Keratinocyte (primary cell): ENCODE measurements at places on chromosomes 5 and 9.

DNA sequence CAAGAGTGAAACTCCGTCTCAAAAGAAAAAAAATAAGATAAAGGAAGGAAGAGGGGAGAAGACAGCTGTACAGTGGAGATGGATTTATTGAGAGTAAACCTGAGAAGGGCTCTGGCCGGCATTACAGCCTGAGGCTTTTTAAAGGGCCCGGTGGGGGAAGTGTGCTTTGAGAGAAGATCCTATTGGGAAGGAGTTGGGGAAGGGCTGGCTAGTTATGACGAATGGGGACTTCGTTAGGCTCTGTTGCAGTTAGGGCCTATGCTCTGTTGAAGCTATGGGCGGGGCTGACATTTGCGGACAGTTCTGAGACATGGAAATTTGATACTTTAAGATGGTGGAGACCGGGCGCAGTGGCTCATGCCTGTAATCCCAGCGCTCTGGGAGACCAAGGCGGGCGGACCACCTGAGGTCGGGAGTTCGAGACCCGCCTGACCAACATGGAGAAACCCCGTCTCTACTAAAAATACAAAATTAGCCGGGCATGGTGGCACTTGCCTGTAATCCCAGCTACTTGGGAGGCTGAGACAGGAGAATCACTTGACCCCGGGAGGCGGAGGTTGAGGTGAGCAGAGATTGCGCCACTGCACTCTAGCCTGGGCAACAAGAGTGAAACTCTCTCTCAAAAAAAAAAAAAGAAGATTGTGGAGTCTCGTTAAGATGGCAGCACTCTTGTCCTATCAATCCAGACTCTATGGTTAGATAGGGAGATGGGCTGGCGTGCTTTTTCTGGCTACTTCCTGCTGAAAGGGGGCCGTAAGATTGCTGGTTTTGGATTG, 33.2 kb downstream of the C9orf50 start:
- DNase-seq = no peak

DNA sequence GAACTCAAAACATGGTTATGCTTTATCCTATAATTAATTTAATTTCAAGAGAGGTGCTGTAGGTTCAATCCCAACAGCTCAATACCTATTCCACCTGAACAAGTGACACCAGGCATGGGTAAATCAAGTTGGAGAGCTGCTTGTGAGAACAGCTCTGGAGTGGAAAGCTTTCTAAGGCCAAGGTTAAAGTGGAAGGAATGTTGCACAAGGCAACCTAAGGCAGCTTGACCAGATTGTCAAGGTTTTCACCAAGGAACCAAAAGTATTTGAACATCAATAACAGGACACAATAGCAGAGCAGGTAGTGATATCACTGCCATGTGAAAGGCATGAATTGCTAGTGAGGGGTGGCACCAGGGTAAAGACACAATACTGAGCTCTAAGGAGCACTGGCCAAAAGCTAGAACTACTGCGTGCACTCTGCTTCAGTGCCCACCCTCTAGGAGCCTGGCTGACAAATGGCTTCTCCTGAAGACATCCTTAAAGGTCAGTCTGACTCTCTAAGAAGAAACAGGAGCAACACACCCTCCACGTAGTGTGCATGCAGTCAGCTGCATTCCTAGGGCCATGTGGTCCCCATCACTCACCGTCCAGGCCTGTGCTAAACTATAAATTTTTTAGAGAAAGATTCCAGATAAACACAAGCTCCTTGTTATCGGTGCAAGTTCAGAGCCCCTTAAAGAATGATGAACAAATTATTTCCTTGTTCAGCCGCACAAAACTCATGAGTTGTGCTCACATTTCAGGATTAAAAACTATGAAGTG, 677.7 kb upstream of the KLF4 start:
- DNase-seq = no peak

DNA sequence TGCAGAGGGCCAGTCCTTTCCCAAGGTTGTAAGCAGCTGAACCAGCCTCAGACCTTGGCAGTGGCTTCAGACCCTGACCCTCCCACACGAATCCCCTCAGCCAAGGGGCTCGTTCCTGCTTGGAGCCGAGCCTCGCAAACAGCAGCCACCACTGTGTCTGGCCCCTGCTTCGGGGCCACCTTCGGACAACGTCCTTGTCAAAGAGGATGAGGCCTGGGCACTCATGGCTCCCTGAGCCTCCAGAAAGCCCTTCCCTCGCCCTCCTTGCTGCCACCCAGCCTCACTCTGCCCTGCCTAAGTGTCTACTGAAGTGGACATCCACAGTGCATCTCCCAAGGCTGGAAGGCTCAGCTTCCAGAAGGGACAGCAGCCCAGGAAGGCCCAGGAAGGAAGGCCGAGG, 161.7 kb downstream of the OLFM1 start:
- no peak for DNase-seq

DNA sequence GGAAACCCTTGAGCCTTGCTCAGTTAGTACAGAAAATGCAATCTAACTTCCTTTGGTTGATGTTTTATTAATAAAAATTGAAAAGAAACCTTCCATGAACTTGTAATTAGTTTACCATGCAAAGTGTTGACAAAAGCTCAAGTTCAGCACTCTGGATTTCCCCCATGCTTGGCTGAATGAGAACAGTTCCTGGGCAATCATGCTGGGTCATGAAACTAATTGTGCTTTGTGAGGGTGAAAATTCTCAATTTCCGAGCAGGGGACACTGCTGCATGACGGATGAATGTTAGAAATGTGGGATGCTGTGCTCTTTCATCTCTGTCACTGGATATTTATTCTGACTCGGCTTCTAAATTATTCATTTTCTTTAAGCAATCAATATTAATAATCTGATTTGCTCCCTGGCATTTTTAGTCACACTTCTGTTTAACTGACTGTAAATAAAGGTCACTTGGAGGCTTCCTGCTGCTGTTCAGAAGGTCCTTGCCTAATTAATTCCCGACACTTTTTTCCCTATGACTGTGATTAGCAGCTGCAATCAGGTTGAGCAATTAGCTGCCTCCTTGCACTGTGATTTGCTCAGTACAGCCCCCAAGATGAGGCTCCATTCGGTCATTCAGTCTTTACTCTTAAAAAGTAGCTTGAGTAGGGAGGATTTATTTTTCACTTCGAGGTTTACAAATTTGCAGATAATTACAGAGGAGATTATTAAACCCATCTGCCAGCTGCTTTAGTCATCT, 678.1 kb upstream of the ZNF608 start:
- no peak for DNase-seq

- no peak for DNase-seq
Observed at GRCh38 chr9:129609486-129610212, 11.3 kb downstream of the C9orf50 start.

GRCh38 chr9:673264-673965, 168.1 kb upstream of the DMRT1 start:
- DNase-seq = no peak

DNA sequence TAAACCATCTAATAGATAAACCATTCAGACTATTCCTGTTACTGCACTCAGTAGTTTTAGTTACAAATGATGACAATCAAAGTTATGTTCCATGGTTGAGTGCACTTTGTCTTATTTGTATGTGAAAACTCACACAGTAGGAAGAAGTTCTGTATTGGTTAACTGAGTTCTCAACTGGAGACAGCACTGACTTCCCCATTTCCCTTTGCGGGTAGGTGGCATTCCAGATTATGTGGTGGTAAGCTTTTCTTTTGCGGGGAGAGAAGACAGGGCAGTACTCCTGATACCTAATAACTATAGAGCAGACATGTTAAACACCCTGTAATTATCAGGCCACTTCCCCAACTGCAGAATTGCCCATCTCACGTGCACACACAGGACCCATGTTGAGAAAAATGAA, 24.4 kb downstream of the TARS1 start:
- no peak for DNase-seq

DNA sequence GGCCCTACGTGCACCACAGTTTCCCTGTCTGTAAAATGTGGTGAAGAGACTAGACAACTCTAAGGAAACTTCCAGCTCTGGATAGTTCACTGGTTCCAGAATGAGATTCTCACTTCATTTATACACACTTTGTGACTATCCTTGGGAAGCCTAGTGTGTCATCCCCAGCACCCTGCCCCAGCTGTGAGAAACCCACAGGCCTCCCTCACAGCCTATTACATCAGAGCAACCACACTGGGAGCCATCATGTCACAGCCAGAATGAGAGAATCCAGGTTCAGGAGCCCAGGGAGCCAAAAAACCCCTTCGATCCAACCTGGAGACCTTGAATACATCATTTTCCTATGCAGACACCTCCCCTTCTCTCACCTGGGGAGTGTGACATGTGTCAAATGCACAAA, 21.0 kb upstream of the HAND1 start:
- no peak for DNase-seq

GRCh38 chr5:639253-639530, 27.1 kb downstream of the CEP72 start:
- DNase-seq = no peak

GRCh38 chr5:95925939-95926338, 35.7 kb downstream of the ELL2 start:
- no peak for DNase-seq

DNA sequence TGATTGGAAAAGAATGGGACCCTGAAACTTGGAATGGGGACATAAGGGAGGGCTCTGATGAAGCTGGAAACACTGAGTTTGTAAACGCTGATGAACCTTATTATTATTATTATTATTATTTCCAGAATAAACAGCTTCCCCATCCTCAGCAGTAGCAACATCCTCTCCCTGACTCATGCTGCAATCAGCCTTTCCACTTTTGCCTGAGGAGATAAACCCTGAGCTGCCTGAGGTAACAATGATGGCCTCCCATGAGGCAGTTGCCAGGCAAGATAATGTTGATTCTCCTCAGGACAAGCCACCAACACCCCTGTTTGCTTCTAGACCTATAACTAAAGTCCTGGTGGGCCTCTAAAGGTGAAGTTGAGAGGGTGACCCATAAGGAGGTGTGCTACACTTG, 139.2 kb upstream of the ATP10B start:
- no peak for DNase-seq

DNA sequence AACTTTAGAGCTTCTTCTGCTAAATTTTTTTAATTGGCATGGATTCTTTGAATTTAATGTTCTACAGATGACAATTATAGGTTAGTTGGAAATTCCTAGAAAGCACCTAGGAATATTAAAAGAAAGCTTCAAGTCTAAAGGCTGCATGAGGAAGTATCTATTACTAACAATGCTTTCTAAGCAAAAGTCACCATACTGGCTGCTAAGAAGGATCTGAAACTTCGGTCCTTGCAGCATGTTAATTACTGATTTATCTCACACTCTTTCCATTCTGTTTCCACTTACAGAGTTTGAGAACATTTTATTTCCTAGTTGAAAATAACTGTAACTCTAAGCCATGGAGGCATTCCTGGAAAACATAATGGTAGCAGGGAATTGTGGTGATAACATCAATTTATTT, 8.4 kb downstream of the SEMA6A start:
- DNase-seq = no peak

DNA sequence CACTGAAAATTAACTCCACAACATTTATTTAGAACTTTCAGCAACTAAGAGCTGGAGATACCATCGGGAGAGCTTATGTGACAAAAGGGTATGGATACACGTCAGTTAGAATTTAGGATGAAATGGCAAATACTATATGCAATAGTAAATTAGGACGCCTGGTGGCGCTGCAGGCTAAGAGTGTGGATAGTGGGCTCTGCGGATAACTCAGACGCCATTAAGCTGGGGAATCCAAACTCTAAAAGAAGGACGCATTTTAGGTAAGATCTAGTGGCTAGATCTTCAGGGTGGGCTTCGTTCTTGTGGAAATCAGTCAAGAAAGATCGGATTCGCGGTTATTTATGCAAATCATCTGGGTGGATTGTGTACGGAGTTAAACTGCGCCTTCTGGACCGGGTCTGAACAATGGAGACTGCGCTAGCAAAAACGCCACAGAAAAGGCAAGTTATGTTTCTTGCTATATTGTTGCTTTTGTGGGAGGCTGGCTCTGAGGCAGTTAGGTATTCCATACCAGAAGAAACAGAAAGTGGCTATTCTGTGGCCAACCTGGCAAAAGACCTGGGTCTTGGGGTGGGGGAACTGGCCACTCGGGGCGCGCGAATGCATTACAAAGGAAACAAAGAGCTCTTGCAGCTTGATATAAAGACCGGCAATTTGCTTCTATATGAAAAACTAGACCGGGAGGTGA, at the start of gene PCDHB5:
PCDHB5 (plus strand) TSS at position 177 of the 688 bp plus-strand sequence; CDS start at position 406, 229 bp downstream.
- no peak for DNase-seq

- DNase-seq = no peak
Observed at GRCh38 chr5:138372225-138372624, 19.7 kb downstream of the KDM3B start.

GRCh38 chr5:72452515-72453245, 54.5 kb downstream of the ZNF366 start:
- no peak for DNase-seq

- DNase-seq = no peak
Observed at GRCh38 chr9:121852651-121853616, 201.5 kb downstream of the DAB2IP start.

- DNase-seq = no peak
Observed at GRCh38 chr9:20683351-20684034, 566 bp upstream of the FOCAD start.

GRCh38 chr5:105952875-105953274, 1717.9 kb downstream of the EFNA5 start:
- DNase-seq = no peak

- no peak for DNase-seq
Observed at GRCh38 chr5:80985600-80986228, 25.6 kb downstream of the RASGRF2 start.

DNA sequence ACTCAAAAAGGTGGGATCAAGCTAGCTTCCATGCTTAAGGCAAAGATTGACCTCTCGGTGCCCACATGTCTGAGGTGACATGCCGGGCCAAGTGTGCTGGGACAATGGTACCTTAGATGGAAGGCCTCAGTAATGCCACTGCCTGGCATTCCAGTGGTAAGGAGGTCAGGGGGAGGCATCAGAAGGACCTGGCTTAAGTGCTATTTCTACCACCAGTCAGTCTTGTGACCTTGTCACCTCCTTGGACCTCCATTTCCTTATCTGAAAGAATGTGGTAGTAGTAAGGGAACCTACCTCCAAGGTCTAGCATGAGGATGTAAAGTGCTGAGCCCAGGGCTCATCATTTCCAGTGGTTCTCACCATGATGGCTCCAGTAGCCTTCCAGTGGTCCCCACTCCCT, 8.9 kb downstream of the C5orf52 start:
- no peak for DNase-seq

- no peak for DNase-seq
Observed at GRCh38 chr5:44645502-44645901, 163.2 kb upstream of the MRPS30 start.

DNA sequence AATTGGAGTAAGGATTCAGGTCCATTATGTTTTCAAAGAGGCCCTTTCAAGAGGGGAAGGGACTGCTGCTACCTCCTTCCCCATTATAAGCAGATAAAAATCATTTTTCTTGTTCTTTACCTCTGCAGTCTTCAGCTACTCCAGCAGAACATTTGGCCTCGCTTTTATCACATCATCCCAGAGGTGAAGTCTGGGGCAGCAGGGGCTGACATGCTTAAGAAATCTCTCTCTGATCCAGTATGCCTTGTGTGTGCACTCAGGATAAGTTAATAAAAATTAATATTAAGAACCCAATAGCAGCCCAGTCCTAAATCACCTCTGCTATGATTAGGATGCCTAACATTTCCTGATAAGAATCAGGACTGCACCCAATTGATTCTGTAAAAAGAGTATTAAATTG, 306.9 kb upstream of the NREP start:
- DNase-seq = no peak

GRCh38 chr9:12612211-12612770, 80.9 kb upstream of the TYRP1 start:
- no peak for DNase-seq
